NCI-H2107 (cell line): ENCODE measurements at places on chromosomes 13 and 19.

DNA sequence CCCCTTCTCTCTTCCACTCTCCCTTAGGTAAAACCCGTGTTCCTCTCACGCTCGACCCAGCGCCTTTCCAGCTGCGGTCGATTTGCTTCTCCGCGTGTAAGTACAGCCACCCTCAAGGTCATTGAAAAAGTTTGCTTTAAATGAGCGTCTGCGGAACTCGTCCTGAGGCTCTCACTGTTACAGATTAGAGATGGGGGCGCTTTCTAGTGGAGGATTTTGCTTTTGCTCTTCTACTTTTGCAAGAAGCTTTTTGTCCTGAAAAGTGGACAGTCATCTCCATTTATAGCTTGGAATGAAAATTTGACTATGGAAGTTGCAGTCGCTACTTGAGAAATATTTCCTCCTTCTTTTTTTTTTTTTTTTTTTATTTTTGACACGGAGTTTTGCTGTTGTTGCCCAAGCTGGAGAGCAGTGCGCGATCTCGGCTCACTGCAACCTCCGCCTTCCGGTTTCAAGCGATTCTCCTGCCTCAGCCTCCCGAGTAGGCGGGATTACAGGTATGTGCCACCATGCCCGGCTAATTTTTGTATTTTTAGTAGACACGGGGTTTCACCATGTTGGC is 595 bp upstream of the RAB20 start:
- no peak for DNase-seq

DNA sequence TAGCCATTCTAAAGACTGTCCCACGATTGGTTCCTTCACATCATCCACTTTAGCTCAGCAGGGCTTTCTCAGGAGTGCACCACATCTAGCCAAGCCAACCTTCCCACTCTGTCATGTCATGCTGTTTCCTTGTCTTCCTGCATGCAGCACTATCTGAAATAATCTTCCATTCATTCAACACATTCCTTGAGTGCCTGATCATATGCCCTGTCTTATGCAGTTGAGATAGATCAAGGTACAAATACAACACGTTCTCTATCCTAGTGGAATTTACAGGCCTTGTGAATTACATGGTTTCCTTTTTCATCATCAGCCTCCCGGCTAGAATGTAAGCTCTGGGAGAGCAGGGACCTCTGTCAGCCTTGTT is 6.8 kb upstream of the MRPS31 start:
- no peak for DNase-seq

- no peak for DNase-seq
Observed at GRCh38 chr19:18002347-18002850, 5.6 kb upstream of the ARRDC2 start.

- no peak for DNase-seq
Observed at GRCh38 chr19:51407511-51408131, 9.8 kb downstream of the SIGLEC10 start.

DNA sequence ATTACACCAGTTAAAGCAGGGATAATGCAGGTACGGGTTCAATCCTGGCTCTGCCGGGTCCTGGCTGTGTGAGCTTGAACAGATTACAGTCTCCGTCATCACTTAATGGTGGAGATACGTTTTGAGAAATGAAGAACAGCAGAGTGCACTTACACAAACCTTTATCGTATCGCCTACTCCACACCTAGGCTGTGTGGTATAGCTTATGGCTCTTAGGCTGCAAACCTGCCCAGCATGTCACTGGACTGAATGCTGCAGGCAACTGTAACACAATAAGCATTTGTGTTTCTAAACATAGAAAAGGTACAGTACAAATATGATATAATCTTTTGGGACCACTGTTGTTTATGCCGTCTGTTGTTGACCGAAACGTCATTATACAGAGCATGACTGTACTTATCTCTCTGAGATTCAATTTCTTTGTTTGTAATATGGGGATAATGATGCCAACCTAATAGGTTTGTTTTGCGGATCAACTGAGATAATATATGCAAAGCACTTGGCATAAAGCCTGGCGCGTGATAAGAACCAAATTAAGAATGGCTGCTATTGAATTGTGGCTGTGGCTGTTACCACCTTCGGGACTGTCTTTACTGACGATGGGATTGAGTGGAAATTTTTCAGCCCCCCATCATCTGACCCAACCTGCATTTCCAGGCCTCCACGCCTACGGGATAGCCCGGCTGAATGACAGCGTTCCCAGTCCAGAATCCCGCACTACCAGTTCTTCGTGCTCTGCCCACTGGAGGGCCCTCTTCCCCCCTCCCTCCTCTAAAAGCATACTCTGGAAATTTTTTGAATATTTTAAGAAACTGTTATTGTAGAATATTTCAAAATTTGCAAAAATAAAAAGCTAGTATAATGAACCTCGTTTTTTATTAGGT is 11.2 kb downstream of the KRTDAP start:
- DNase-seq: no peak

DNA sequence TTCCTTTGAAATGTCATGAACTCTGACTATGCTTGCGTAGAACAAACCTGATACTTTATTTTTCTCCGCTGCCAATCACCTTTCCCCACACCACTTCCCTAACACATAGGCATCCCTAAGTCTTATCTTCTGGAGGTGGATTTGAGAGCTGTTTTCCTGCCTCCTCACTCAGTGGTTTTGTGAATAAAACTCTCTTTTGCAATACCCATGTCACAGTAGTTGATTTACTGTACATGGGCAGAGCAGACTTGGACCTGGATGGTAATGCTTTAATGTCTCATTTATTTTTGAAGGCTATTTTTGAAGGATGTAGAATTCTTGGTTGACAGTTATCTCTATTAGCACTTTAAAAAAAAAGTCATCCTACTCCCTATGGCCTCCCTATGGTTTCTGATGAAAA is 881.8 kb downstream of the SLITRK5 start:
- DNase-seq: no peak

GRCh38 chr13:42071672-42072419 is 23.4 kb downstream of the DGKH start:
- no peak for DNase-seq

DNA sequence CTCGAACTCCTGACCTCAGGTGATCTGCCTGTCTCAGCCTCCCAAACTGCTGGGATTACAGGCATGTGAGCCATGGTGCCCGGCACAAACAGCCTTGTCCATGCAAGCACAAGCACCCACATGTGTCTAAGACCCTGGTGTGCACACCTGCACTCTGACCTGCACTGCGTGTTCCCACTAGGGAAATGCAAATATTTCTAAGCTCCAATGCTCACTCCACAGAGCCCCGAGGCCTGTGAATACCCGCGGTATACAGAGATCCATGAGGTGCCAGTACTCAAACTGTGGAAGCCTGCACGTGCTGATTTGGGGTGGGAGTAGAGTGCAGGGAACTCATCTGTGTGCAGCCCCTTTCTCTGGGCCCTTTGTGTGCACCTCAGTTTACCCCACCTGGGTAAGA is 14.7 kb downstream of the GADD45B start:
- DNase-seq: no peak

DNA sequence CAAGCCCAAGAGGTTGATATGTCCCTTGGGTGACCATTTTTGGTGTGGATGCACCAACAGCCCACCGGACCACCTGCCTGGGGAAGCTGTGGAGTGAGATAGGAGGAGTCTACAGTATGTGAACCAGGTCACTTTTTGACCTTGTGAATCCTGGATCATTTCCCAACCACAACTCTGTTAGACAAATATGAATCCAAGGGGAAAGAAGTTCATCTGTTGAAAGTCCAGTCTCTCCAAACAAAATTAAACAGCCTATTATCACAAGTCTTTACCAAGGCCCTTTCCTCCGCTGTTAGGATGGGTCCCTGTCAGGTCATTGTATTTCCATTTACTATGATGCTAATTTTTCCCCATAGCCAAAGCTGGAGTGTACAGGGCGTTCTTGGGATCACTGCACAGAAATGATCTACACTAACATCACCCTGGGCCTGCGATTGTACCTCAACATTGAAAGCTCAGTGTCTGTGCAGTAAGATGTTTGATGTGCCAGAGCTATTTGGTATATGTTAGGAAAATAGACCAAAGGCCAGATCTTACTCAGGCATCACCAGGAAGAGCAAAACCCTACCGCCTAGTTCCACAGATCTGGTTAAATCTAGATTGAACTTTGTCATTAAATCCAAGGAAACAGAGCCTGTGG is 117.1 kb downstream of the STARD13 start:
- DNase-seq: no peak

DNA sequence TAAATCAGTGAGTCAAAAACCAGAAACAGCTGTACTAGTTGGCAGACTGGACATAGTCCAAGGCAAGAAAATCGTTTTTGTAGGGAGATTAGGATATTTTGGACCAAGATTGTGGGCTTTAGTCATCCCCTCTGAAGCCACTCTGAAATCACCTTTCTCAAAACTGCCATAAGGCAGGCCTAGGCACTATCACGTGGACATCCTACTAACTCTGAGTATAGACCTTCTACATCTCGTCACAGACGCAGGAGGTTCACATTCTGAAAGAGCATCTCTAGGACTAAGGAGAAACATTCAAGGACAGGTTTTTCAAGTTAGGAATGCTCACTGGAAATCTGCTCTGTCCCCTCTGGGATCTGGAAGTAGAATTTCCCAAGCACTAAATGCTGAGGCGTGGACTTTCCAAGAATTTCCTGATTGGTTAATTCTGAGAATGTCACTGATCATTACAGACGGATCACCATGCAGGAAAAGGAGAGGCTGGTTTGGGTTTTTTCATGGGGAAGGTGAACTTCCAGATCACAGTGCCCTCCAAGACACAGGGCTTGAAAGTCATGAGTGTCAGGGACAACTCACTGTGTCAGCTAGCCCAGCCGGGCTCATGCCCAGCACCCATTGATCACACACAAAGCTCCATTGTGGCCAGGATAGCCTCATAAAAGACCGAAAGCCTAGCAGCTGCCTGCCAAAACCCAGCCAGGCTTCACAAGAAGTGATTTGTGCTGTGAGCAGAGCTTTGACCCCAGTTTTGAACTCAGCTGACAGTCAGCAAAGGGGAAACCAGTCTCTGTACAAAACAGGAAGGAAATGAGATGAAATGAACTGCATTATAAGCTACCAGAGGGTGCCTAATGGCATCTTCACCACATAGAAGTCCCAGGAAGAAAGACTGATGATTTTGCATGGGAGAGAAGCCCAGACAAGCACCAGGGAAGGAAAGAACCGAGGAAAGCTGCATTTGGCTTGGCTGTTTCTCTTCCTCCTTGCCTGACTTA is 2.7 kb upstream of the RUBCNL start:
- no peak for DNase-seq

GRCh38 chr13:62512194-62513141 is 1096.8 kb upstream of the PCDH20 start:
- peak; percentile 14 for DNase-seq

DNA sequence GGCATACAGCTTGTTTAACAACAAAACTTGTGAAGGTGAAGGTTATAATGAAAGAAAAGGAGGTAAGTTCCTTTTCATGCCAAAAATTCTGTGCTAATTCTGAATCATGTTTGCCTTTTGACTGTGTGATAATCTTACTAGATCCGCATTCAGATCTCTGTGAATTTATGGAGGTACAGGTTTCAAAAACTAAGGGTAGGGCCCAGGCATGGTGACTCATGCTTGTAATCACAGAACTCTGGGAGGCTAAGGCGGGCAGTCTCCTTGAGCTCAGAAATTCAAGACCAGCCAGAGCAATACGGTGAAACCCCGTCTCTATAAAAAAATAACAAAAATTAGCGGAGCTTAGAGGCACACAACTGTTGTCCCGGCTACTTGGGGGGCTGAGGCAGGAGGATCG is 45.9 kb downstream of the PCDH9 start:
- DNase-seq: no peak

DNA sequence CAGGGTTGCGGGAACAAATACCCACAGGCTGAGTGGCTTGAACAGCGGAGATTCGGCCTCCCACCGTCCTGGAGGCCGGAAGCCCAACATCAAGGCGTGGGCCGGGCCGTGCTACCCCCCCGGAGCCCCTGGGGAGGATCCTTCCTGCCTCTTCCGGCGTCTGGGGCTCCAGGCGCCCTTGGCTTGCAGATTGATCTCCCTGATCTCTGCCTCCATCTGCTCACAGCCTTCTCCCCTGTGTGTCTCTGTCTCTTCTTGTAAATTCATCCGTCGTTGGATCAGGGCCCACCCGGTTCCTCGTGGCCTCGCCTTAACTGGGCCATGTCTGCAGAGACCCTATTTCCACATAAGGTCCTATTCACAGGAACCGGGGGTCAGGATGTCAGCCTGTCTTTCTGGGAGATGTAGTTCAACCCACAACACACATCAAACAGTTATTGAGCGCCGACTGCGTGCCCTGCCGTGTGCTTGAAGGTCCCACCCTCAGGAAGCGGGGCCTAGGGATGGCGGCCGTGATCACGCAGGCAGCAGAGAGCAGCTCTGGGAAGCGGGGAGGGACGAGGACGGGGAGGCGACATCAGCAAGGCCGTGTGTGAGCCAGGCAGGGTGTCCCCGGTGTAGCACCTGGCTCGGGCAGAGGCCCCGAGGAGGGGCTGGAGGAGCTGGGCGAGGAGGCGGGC is 21.3 kb downstream of the HCN2 start:
- DNase-seq: no peak

GRCh38 chr19:17255150-17255621 is 9.4 kb downstream of the USHBP1 start:
- DNase-seq: peak; percentile 24
